CD4-positive, alpha-beta memory T cell (primary cell): ENCODE measurements at places on chromosomes 6 and 20. TPM values are rescaled to one million over a fixed set of nuclear protein-coding genes. Genes with fewer than 3 reads are reported as not detected.

GRCh38 chr6:35457907-35458306 is 5.8 kb downstream of the FANCE start:
- DNase-seq = no peak

- no peak for DNase-seq
Measured at GRCh38 chr6:1789092-1789491, 179.4 kb downstream of the FOXC1 start.

DNA sequence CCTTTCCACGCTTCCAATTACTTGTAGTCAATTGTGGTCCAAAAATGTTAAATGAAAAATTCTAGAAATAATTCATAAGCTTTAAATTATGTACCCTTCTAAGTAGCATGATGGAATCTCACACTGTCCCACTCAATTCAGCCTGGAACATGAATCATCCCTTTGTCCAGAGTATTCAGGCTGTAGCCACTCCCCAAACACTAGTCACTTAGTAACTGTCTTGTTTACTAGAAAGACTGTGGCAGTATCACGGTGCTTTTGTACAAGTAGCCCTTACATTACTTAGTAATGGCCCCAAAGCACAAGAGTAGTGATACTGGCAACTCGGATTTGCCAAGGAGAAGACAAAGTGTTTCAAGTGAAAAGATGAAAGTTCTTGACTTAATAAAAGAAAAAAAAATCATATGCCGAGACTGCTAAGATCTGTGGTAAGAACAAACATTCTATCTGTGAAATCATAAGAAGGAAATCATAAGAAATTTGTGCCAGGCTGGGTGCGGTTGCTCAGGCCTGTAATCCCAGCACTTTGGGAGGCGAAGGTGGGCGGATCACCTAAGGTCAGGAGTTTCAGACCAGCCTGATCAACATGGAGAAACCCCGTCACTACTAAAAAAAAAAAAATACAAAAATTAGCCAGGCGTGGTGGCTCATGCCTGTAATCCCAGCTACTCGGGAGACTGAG is 168.5 kb upstream of the SIM1 start:
- no peak for DNase-seq

DNA sequence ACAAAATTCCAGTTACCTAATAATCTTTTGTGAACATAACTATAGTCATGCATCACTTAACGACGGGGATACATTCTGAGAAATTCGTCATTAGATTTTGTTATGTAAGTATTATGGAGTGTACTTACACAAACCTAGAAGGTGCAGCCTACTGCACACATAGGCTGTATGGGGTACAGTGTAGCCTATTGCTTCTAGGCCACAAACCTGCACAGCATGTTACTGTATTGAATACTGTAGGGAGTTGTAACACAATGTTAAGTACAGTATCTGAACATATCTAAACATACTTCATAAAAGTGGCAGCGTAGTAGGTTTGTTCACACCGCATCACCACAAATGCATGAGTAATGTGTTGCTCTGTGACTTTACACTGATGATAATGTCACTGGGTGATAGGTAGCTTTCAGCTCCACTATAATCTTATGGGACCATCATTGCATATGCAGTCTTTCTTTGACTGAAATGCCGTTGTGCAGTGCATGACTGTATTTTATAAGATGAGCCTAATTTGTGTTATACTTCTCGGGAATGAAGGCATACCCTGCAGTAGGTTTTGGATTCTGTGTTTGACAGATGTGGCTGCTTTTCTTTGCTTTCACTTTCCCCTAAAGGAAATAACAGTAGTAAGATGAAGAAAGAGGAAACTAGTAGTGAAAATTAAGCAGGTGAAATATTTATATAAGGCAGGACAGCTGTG is 365.6 kb downstream of the FARS2 start:
- DNase-seq = peak; percentile 6

GRCh38 chr20:23186808-23187207 is 100.7 kb upstream of the CD93 start:
- no peak for DNase-seq

DNA sequence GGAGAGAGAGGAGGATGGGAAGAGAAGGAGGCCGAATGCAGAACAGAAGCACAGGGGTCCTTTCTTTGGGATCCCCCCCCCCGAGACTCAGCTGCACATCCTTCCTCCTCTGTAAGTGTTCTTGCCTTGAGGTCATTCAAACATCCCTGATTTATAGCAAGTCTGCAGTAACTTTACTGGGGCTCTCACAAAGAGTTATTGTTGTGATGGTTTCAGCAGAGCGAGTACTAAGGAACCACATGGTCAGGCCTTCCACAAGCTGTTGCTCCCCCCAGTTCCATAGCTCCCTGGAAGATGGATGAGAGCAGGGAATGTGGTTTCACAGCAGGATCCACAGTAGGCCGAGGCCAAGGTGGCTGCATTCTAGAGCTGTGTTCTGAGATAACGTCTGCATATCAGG is 351.4 kb upstream of the CDH4 start:
- no peak for DNase-seq

GRCh38 chr20:1370548-1371110 is 22.2 kb downstream of the FKBP1A start:
- no peak for DNase-seq

DNA sequence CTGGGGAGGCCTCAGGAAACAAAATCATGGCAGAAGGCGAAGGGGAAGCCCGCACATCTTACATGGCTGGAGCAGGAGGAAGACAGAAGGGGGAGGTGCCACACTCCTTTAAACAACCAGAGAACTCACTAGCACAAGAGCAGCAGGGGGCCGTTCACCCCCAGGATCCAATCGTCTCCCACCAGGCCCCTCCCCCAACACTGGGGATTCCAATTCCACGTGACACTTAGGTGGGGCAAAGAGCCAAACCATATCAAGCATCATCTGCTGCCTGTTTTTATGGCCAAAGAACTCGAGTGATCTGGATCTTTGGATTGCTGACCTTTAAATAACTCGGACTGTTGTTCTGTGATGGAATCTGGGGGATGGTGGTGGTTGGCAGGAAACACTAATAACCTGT is 28.0 kb downstream of the PNLDC1 start:
- DNase-seq = no peak

DNA sequence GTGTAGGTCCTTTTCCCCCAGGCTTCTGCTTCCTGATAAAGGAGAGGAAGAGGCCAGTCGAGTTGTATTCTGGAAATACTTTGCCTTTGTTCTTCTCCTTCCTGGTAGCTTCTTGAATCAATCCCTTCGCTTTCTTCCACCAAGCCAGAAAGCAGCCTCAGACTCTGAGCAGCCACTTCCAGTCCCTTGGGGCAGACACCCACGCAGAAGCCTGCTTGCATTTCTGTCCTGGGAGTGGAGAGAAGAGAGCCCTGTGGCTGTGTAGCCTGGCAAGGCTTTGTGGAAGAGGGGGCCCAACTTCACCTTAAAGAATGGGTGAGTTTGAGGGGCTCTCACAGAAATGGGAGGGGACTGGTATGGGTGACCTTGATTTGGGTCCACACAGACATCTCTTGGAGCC is 211.0 kb upstream of the SSTR4 start:
- no peak for DNase-seq

GRCh38 chr6:170229851-170230519 is 60.9 kb downstream of the DLL1 start:
- no peak for DNase-seq

GRCh38 chr6:42316981-42317380 is 99.3 kb upstream of the MRPS10 start:
- no peak for DNase-seq

- peak; percentile 41 for DNase-seq
Measured at GRCh38 chr6:109008537-109009235, 86.0 kb downstream of the SESN1 start.

GRCh38 chr6:16470502-16471221 is 232.3 kb downstream of the GMPR start:
- no peak for DNase-seq

- DNase-seq = no peak
Measured at GRCh38 chr20:47605673-47606413, 104.2 kb downstream of the NCOA3 start.

ABHD16B gene
- not detected for polyA plus RNA-seq

SPATA25 gene
- not detected for polyA plus RNA-seq

POU3F2 gene
- not detected for polyA plus RNA-seq

CALHM5 gene
- not detected for polyA plus RNA-seq

STK4 gene
- polyA plus RNA-seq = 266 TPM

PHF20 gene
- 126 TPM for polyA plus RNA-seq

SYCP2 gene
- 0.91 TPM for polyA plus RNA-seq
